ENCODE measurements at places on chromosomes 4 and X.
A peak's percentile ranks its signal among the peaks of the same experiment; 100 is the strongest.

DNA sequence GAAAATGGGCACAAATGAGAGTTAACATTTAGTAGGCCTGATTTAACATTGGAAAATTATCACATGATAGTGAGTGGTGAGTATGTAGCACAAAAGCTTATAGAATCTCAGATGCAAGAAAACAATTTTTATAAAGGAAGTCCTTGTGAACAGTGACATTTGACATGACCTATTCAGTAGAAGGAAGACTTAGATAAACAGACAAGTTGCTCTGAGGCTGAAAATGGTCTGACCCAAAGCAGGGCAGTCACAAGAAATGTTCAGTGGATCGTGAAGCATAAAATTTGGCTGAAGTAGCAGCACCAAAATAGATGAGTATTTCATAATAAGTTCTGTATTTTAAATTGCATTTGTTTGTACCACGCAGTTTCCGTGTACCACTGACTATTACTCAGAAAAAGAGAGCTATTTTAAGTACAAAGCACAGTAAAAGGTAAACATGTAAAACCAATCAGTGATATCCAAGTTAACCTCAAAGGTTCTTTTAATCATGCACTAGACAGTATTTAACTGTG, 605.7 kb upstream of the PABPC4L start:
- DNase-seq = no peak

GRCh38 chr4:995311-996026, 2.3 kb upstream of the SLC26A1 start:
- DNase-seq = no peak

DNA sequence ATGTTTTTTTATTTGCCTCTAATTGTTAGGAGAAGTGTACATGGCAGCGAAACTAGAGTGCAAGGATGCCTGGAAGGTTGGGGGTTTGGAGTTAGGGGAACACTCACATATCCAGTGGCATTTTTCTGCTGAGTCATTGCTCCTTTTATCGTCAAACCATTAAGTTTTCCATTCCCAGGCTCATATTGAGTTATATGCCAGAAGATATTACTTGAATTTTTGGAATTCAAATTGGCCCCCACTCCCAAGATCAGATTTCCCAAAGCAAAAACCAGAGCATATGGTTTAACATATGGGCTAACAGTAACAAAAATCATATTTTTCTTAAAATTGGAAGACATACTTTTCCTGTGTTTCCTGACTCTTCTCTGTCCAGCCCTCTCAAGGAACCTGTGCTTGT, 152.7 kb downstream of the FSTL5 start:
- no peak for DNase-seq

- no peak for DNase-seq
Observed at GRCh38 chr4:74840936-74841509, 46.7 kb upstream of the BTC start.

DNA sequence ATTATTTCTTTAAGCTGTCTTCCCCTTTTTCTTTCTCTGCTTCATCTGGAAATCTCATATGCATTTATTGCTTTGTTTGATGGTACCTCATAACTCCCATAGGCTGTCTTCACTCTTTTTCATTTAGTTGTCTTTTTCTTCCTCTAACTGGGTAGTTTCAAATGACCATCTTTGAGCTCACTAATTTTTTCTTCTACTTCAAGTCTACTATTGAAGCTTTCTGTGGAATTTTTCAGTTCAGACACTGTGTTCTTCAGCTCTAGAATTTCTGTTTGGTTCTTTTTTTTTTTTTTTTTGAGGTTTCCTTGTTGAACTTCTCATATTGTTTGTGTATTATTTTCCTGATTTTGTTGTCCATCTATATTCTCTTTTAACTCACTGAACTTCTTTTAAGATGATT, 23.0 kb downstream of the CASK start:
- no peak for DNase-seq

GRCh38 chr4:155908187-155909139, 5.0 kb downstream of the TDO2 start:
- DNase-seq = no peak

- DNase-seq = peak; percentile 55
Observed at GRCh38 chr4:157045507-157046127, 30.3 kb upstream of the GLRB start.

GRCh38 chrX:77114501-77114900, 332.7 kb upstream of the FGF16 start:
- DNase-seq = no peak

DNA sequence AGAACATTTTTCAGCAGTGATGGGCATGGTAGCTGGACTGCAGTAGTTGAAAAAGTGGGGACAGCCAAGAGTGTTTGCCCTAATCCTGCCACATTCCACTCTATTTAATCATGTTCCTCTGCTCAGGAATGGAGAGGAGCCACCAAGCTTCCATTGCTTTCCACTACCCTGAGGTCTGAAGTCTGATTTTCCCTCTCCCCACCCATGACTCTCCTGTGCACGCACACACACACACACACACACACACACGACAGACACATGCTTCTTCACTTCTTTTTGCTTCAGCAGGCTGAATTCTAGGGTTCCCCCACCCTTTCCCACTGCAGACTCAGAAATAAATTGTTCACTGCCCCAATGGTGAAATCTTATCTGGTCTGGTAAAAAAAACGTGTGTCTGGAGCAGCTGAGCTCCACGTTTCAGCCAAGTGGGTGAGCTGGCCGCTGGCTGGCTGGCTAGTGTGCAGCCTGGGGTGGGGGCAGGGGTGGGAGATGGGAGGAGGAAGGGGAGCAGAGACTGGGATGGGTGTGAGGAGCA, 142.7 kb upstream of the NALF2 start:
- no peak for DNase-seq

DNA sequence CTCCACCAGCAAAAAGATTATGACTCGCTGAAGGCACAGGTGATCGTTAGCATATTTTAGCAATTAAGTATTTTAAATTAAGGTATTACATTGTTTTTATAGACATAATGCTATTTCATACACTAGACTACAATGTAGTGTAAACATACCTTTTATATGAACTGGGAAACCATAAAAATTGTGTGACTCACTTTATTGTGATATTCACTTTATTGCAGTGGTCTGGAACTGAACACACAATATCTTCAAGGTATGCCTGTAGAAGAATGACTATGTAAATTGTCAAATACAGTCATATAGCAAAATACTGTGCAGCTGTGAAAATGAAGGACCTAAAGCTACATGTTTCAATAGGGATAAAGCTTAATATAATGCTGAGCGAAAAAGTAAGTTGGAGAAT, 26.6 kb upstream of the MAML3 start:
- no peak for DNase-seq

DNA sequence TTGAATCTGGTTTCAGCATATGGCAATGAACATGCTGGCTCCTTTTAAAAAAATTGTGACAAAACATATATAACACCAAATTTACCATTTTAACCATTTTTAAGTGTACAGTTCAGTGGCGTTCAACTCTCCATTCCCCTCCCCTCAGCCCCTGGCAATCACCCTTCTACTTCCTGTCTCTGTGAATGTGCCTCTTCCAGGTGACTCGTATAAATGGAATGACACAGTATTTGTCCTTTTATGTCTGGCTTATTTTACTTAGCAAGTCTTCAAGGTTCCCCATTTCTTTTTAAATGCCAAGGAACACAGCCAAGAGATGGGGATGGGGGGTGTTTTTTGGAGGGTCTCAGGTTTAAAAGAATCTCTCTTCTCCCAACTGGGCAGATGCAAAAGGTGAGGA, 35.4 kb upstream of the BCLAF3 start:
- DNase-seq = peak; percentile 57

GRCh38 chr4:82084747-82085146, 289.0 kb downstream of the HNRNPD start:
- DNase-seq = no peak

- no peak for DNase-seq
Observed at GRCh38 chrX:97842468-97843199, 958.9 kb downstream of the RPA4 start.

- DNase-seq = no peak
Observed at GRCh38 chr4:10007793-10008608, 13.3 kb downstream of the SLC2A9 start.

GRCh38 chrX:129953334-129953648, 29.1 kb upstream of the BCORL1 start:
- DNase-seq = no peak

DNA sequence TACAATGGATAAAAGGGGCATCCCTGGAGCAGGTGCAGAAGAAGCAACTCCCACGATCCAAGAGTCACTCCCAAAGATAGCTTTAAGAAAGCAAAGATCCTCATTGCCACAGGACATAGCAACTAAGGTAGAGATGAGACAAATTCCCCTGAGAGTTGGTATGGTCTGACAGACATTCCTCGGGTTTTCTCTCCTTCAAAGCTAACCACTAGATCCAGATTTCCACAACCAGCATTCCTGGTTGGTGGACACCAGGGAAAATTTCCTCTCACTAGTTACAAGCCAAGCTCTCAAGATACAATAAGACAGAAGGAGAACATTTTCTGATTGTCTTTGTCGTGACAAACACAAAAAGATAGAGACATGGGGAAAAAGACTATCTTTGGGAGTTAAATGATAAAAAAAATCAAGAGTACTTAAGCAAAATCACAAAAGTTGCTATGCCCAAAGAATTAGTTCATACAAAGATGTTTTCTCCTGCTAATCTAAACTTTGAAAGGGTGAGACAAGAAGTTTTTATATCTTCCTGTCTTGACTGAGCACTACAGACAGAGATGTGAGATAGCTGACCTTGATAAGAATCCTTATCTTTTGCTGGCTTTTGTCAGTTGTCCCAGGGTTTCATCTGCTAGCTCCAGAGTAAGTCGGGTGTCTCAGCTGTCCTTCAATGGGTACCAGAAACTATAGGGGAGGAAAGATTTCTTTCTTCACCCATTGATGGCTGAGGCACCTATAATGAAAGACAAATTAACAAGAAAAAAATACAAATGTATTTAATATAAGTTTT, 200.5 kb downstream of the CENPC start:
- DNase-seq = no peak

- no peak for DNase-seq
Observed at GRCh38 chr4:158934996-158935669, 166.3 kb downstream of the FNIP2 start.

GRCh38 chr4:182684796-182685195, 232.4 kb downstream of the DCTD start:
- no peak for DNase-seq

DNA sequence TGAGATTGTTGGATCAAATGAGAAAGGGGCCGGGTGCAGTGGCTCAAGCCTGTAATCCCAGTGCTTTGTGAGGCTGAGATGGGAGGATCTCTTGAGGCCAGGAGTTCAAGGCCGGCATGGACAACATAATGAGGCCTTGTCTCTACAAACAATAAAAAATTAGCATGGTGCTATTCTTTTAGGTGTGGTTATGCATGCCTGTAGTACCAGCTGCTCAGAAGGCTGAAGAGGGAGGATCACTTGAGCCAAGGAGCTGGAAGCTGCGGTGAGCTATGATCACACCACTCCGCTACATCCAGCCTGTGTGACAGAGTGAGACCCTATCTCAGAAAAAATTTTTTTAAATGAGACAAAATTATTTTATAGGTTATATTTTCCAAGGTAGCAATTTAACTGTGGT, 49.7 kb upstream of the TMEM150C start:
- no peak for DNase-seq

GRCh38 chrX:120474085-120474484, 5.0 kb upstream of the LAMP2 start:
- DNase-seq = no peak

DNA sequence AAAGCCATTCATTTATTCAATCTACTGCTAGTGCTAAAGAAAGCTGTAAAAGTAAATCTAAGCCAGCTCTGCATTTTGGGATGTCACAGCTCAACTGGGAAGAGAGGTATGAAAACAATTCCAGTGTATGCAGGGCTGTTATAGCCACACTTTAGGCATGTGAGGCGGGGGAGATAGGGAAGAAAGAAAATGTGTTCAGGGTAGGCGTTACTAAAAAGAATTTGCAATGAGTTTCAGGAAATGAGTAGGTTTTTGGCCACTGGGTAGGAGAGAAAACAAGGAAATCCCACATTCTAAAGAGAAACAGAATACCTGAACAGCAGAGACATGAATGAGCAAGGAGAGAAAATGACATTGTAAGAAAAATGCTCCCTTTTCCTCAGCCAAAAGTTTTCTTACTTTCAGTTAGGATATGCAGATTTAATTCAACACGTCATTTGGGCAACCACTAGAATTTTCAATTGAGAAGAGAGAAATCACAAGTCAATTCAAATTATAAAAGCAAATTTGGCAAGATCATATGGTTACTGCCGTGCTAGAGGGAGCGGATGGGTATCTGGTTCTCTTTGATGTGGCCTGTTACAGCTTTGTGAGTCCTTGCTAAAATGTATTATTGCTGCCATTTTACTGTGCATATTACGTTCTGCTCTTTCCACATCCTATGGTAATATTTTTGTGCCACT, 226.3 kb downstream of the KCNIP4 start:
- no peak for DNase-seq

DNA sequence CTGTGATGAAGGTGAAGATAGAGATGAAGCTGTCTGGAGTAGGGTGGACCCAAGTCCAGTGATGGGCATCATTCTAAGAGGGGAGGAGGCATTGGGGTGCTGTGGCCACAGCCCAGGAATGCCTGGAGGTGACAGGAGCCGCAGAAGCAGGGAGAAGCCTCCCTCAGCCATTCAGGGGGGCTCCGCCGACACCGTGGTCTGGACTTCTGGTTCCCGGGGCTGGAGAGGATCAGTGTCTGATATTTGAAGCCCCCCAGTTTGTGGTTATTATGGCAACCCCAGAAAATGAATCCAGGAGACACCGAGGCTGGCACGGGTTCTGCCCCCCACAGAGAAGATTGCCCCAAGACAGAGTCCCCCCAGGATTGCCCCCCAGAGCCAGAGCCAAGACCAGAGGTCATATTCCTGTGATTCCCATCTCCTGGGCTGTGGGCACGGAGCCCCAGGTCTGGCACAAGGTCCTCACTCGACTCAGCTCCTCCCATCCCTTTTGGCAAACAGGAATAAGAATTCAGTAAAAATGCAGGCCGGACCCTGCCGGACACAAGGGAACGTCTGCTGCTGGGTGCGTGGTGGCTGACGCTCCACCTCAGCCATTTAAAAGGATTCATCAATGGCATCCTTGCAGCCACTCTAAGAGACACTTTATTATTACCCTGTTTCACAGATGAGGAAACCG, 116.6 kb downstream of the CPZ start:
- no peak for DNase-seq

GRCh38 chr4:82421796-82422560, 8.3 kb downstream of the HNRNPDL start:
- no peak for DNase-seq

DNA sequence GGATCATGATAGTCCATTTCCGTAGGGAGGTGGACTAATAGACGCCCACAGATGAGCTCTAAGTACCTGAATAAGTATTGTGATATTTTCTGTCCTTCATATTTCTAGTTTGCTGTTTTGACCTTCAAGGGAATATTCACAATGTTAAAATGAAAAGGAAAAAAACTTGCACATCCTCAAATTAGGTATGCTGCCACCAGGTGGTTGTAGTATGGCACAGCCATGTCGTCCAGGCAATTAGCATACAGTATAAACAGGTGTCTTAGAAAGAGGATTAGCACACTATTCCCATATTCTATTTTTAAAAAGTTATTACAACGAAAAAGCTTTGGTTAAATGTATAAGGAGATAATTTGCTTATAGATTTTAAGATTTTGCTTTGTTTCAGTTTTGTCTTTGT, 802.0 kb downstream of the RPA4 start:
- DNase-seq = peak; percentile 4

GRCh38 chrX:118694638-118695037, 32.8 kb upstream of the IL13RA1 start:
- DNase-seq = no peak

- DNase-seq = no peak
Observed at GRCh38 chr4:104643805-104644204, 149.1 kb upstream of the CXXC4 start.

- no peak for DNase-seq
Observed at GRCh38 chrX:147550217-147550616, 361.5 kb upstream of the FMR1 start.

Data from RCC 7860 (cell line).